Progenitor cell of endocrine pancreas (in vitro differentiated cells): ENCODE measurements at places on chromosomes 2 and 18. TPM values are rescaled to one million over a fixed set of nuclear protein-coding genes. Genes with fewer than 3 reads are reported as not detected.

The ERFE gene
- 0.91 and 1.3 TPM in 2 replicates for total RNA-seq

The IL1B gene
- total RNA-seq = not detected in 2 replicates

GRCh38 chr2:227612546-227613271 is 1.9 kb downstream of the SCYGR3 start:
- H3K4me3 ChIP-seq = no peak overlapping the region
- H3K27me3 ChIP-seq = peaks cover 14% of the 10 kb centered on the region
- no peaks in the 10 kb centered on the region for H3K36me3 ChIP-seq
- H3K27ac ChIP-seq = no peak overlapping the region
- no peak for DNase-seq

- peak overlapping the region; percentile 88 for H3K27ac ChIP-seq
- H3K27me3 ChIP-seq = no peaks in the 10 kb centered on the region
- no peak overlapping the region for H3K4me3 ChIP-seq
- H3K4me1 ChIP-seq = peaks cover 31% of the 10 kb centered on the region
Measured at GRCh38 chr2:160221391-160222276, 21.6 kb upstream of the ITGB6 start.

The TUBB6 gene
- 7.2 and 10.7 TPM in 2 replicates for total RNA-seq

DNA sequence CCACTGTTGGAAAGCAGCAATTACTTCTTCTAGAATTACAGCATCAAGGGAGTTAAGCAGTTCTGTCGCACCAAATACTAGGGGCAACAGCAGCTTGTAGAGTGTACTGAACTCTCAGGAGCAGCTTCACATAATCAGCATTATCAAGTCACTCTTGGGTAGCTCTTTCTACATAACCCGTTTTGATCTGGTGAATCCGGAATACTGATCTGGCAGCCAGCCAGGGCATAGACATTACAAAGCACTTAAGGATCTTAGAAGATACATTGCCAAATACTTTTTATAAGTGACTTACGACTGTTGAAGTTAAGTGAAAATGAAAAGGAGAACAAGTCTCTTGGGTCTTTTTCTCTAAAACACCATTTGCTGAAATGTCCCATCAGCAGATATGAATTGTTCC is 73.2 kb upstream of the NETO1 start:
- no peaks in the 10 kb centered on the region for H3K4me1 ChIP-seq
- DNase-seq = no peak
- H3K27ac ChIP-seq = no peak overlapping the region
- no peak overlapping the region for H3K4me3 ChIP-seq

DNA sequence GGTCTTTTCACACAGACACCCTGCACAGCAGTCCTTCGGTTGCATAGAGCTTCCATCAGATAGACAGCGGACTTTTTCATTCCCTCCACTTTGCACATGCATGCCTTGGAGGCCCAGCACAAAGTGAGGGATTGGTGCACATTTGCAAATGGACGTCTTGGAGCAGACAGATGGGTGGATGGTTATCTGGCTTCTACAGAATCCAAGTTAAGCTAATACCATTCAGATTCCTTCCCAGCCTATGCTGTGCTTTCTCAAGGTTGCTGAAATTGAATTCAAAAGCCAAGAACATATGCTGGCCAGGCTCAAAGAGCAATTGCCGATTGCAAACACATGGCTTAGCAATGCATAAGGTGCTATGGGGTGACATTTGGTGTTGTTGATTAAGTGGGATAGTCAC is 186.4 kb downstream of the VAPA start:
- no peak overlapping the region for H3K4me3 ChIP-seq
- H3K27me3 ChIP-seq = peaks cover 30% of the 10 kb centered on the region
- no peak for DNase-seq
- H3K36me3 ChIP-seq = peaks cover under 1% of the 10 kb centered on the region
- no peaks in the 10 kb centered on the region for H3K4me1 ChIP-seq

The KCTD1 gene
- total RNA-seq = 29.5 and 34.0 TPM in 2 replicates

DNA sequence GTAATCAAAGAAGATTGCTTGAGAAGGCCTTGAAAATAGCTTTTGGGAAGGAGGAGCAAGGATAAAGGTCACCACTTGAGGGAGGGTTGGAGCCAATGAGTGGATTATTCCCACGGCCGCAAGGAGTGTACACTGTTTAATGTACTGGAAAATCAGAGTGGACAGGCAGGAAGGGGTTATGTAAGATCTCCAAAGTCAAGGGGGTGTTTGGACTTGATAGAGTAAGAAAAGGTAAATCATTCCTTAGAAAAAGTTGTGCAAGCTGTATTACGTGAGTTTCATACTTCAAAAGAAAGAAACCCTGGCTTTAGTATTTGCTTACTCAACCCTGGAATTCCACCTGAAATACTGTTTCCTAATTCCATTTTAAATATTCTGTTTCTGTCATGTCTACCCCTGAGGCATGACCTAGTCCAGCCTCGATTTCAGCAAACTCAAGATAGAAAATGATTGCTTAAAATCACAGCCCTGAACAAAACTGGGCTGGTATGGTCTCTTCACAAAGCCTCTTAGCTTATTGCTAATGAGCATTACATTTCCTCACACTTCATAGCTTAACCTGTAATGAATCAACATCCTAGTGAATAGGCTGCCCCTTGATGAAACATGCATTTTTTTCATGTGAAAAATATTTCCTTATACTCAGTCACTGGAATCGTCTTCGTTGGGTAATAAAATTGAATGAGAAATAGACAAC is 1.1 kb downstream of the MREG start:
- peaks cover 1% of the 10 kb centered on the region for H3K36me3 ChIP-seq
- no peak for DNase-seq
- peak overlapping the region; percentile 95 for H3K27ac ChIP-seq
- peak overlapping the region; percentile 83 for H3K4me3 ChIP-seq

The GAD1 gene
- 0.27 and 0.43 TPM in 2 replicates for total RNA-seq
